Stimulated activated CD8-positive, alpha-beta memory T cell treated with anti-CD3 and anti-CD28 coated beads, Interleukin-7, amount 100 ng/mL, for 1 hour (primary cell): ENCODE measurements at places on chromosomes 3 and 15.

- DNase-seq = no peak
These were observed 151.3 kb downstream of the XXYLT1 start for GRCh38 chr3:195119461-195120266.

DNA sequence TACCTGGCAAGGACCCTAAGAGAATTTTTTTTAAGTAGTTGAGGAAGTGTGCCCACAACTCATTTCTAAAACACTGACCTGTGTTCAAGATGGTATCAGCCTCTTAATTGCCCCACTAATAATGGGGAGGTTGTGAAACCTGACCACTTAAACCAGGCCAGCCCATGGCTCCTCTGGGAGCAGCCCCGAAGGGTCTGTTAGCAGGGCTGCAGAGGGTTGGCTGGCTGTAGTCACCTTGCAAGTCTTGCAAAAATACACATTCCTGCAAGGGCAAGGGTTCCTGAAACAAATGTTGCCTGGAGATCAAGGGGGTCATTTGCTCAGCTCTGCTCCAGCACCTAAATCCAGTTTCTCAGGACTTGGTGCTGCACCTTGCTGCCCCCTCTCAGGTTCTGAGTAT, 3.2 kb downstream of the IL17RD start:
- no peak for DNase-seq

DNA sequence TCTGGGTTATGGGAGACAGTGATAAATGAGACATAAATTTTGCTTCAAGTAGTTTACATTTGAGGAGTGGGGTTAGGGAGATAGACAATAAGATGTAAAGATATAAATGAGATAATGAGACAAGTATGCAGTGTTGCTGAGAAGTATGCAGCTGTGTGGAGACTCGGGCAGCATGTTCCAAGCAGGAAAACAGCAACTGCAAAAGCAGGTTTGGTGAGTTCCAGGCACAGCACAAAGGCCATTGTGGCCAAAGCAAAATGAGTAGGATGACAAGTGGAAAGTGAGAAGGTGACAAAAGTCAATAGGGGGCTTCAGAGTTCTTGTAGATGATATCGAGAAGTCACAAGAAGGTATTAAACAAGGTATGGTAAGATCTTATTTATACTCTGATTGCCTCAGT, 259.1 kb upstream of the PEX5L start:
- DNase-seq = no peak

DNA sequence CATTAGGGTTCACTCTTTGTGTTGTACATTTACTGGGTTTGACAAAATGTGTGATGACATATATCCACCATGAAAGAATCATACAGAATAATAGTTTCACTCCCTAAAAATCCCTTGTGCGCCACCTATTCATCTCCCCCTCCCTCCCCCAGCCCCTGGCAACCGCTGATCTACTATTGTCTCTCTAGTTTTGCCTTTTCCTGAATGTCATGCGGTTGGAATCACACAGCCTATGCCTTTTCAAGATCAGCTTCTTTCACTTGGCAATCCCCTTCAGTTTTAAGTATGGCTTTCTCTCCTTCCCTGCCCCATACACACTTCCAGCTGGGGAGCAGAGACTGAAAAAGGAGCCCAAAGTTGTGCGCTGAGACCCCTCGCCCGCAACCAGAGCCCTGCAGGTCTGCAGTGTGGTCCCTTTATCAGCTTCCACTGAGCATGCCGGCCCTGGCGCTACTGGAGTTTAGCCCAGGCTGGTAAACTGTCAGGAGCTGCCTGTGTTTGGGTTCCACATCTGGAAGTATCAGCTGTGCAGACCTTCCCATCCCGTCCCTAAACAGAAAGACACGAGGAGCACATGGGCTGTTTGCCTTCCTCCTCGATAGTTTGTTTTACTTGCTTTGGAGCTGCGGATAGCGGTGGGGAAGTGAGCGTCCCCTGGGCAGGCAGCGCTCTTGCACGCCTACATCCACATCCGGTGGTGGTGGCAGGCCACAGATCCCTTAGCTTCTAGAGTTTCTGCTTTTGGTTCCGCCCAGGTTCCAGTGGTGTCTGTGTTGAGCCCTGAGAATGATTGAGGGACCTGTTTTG, 12.3 kb downstream of the BOC start:
- no peak for DNase-seq

DNA sequence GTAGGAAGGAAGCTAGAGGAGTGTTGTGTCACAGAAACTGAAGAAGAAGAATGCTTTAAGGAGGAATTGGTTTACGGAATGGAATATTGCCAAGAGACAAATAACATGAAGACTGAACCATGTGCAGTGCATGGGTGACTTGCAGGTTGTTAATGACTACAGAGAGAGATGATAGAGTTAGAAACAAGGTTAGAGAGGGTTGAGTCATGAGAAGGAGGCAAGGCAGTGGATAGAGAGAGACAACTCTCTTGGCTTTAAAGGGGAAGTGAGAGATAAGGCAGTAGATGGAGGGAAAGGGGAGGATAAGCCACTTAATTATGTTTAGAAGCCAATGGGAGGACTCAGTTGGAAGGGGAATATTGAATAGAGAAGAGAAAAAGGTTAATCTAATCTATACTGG, 119.3 kb upstream of the CCNL1 start:
- no peak for DNase-seq

GRCh38 chr15:77535845-77536244, 96.9 kb downstream of the LINGO1 start:
- DNase-seq = no peak

- no peak for DNase-seq
These were observed 21.3 kb downstream of the GSK3B start for GRCh38 chr3:120072867-120073525.
